ENCODE measurements at places on chromosomes 12 and 14.

DNA sequence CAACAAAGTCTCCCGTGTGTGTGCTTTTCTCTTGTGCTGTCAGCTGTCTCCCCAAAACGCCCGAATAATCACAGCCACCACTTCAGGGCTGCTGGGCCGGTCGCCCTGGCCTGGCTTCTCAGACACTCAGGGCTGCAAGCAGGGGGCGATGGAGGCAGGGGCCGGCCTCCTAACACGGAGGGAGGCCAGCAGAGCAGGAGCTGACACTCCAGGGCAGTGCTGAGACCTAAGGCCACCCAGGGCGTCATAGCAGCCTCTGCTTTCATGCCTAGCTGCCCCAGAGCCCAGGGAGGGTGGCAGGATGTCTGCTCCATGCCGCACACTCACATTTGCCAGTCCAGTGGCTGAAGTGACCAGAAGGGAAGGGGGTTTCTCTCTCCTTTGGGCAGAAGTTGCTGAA, 25.6 kb downstream of the STX2 start:
- DNase-seq: no peak

GRCh38 chr12:51357374-51358047, 11.0 kb upstream of the CELA1 start:
- DNase-seq: peak; percentile 16

GRCh38 chr12:89831310-89832095, 122.9 kb upstream of the ATP2B1 start:
- DNase-seq: no peak

DNA sequence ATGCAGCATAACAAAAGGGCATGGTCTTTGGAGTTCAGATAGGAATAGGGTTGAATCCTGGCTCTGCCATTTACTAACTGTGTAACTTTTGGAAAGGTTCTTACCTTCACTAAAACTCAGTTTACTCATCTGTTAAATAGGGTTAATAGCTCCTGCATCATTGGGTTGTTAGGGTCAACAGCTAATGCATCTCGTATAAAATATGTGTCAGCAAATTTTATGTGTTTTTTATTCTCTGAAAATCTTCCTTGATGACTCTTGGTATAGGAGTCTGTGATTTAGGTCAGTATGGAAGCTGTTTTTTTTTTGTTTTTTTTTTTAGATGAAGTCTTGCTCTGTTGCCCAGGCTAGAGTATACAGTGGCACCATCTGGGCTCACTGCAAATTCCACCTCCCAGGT, 36.1 kb upstream of the SRP54 start:
- DNase-seq: no peak

GRCh38 chr12:92844151-92844763, 84.8 kb downstream of the EEA1 start:
- no peak for DNase-seq

Data from Kasumi-1 (cell line).